ENCODE measurements at places on chromosomes 16 and 17.

DNA sequence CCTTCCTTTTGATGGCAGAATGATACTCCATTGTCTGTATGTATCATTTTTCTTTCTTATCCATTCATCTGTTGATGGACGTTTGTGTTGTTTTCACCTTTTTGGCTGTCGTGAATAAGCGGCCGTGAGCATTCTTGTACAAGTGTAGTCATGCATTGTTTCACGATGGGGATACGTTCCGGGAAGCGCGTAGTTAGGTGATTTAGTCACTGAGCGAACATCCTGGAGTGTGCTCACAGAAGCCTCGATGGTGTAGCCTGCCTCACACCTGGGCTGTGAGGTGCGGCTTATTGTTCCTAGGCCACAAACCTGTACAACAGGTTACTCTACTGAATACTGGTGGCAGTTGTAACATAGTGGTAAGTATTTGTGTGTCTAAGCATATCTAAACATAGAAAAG, 136.5 kb downstream of the CMIP start:
- no peak for DNase-seq

DNA sequence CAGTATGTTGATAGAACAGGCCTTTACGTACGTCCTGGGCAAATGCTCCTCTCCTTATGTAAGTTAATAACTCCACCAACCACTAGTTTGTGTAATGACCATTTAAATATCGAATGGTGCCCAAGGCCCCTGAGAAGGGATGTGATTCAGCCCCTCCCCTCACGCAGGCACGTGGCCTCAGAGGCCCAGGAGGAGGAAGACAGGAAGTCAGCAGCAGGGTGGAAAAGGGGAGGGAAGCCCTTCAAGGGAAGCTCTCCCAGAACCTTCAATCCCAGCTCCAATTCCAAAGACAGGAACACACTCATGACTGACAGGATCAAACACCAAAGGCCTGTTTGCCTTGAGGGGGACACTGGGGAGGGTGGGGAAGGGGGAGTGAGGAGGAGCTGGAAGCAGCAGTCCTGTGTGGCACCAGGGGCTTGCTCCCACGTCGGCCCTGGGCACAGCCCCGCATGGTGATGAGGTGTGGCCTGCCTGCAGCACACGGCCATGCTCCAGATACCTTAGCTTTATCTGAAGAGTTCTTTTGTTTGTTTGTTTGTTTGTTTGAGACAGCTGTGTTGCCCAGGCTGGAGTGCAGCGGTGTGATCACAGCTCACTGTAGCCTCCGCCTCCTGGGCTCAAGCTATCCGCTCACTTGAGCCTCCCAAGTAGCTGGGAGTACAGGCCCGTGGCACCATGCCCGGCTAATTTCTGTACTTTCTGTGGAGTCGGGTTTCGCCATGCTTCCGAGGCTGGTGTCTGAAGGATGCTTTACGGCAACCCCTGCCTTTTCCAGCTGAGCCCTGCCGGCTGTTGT, 105.0 kb downstream of the ZNF778 start:
- DNase-seq, result no peak

DNA sequence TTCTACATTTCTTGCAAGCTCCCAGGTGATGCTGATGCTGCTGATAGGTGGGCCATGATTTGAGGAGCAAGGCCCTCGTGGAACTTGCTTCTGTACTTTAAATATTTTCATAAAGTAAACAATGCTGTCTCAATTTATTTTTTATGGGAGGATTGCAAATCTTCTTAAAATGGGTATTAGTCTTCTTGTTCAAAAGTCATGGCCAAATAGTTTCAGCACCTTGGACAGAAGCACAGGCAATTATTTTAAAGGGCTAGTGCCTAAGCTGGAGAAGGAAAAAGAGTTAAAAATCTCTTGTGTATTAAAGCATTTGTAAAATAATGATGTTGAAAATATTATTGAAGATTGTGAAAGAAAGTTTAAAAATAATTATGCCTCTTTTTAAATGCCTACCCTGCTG, 50.5 kb downstream of the GPR139 start:
- no peak for DNase-seq

GRCh38 chr16:86653285-86654006, 75.1 kb downstream of the FOXL1 start:
- no peak for DNase-seq

GRCh38 chr16:27267037-27267677, 1.4 kb downstream of the NSMCE1 start:
- no peak for DNase-seq

DNA sequence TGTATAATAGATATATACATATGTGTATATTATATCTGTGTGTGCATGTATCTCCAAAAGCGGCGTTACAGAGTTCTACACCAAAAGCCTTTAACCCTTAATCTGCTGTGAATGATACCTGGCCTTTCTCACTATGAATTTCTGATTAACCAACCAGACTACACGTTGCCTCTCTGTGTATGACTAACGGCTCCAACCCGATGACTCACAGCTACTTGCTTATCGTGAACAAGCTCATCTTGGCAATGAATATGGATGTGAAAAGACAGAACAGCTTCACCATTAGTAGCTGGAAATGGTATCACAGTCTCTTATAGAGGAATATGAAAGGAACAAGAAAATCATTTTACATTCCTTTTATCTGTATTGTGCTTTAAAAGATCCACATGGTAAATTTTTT, 23.8 kb upstream of the ARHGAP44 start:
- DNase-seq, result no peak

- DNase-seq, result no peak
These were observed 52.0 kb downstream of the MAP2K6 start for GRCh38 chr17:69466451-69466850.

- no peak for DNase-seq
These were observed 412 bp downstream of the FKBP10 start for GRCh38 chr17:41813152-41813680.

DNA sequence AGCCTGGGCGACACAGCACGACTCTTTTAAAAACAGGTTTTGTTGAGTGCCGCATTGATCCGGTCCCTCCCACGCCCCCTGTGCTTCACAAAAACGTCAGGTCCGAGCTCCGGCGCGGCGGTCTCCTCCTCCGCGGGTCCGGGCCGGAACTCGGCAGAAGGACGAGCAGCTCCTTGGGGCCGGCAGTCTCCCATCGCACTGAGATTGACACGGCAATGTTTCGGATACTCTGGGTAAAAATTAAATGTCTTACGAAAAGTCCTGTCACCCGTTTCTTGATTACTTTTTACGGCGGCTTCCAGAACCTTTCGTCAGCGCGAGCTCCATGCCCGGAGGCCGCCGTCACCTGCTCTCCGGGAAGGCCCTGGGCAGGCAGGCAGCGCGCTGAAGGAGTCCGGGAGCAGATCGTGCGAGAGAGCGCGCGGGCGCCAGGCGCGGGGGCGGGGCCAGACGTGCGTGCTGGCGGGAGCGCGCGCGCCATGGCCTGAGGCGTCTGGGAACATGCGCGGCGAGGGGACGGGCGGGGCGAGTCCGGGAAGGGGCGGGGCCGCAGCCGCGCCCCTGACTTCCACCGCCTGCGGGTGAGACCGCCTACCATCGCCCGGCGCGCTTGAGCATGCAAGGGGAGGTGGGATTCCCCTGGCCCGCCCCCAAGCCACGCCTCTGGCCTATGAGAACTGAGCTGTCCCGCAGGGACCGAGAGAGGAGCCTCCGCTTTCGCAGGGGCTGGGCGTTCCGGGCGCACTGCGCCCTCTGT, 11.7 kb upstream of the SRL start:
- peak; percentile 100 for DNase-seq

GRCh38 chr17:4082136-4082924, 60.5 kb downstream of the ZZEF1 start:
- no peak for DNase-seq

DNA sequence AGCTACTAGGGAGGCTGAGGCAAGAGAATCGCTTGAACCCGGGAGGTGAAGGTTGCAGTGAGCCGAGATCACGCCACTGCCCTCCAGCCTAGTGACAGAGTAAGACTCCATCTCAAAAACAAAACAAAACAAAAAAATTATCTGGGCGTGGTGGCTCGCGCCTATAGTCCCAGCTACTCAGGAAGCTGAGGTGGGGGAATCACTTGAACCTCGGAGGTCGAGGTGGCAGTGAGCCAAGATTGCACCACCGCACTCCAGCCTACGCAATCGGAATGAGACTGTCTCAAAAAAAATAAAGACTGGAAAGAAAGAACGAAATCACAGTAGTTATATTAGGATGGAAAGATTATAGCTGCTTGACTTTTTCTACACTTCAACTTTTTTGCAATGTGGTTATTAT, 18.9 kb downstream of the COG1 start:
- DNase-seq, result peak; percentile 78

GRCh38 chr16:85524630-85525419, 88.3 kb upstream of the GSE1 start:
- DNase-seq, result peak; percentile 16

DNA sequence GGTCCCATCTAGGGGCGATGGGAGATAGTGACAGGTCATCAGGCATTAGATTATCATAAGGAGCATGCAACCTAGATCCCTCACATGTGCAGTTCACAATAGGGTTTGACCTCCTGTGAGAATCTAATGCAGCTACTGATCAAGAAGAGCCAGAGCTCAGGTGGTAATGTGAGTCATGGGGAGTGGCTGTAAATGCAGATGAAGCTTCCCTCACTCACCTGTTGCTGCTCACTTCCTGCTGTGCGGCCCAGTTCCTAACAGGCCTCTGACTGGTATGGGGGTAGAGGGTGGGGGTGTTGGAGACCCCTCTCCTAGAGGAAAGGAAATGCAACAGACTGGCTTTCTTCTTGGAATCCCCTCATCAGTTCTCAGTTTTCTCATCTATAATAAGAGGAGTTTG, 131.4 kb downstream of the CA10 start:
- DNase-seq, result no peak

GRCh38 chr16:68179855-68180254, 56.1 kb downstream of the ESRP2 start:
- no peak for DNase-seq

DNA sequence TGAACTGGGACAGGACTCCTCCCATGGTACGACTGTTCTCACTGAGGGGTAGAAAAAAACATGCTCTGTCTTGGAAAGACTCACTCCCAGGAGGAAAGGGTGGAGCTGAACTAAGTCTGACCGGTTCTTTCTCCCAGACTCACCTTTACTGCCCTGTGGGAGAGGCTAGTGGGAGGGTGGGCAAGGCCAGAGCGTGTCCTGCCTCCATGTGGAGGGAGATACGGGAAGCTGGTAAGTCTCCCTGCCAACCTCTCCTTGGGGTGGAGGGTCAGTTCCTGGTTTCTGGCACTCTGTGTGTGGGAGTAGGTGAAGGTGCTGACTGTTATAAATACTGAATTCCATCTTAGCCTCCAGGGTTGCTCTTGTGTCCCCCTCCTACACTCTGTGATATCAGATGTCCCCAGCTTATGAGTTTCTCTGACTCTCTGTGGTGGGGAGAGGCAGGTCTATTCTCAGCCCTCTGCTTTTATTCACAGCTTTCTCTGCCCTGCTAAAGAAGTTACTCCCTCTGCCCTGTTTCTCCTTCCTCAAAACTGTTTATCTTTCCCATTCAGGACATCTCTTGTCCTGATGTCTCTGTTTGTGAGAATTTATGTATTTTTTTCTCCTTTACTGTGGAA, 26.9 kb upstream of the FAM20A start:
- no peak for DNase-seq

DNA sequence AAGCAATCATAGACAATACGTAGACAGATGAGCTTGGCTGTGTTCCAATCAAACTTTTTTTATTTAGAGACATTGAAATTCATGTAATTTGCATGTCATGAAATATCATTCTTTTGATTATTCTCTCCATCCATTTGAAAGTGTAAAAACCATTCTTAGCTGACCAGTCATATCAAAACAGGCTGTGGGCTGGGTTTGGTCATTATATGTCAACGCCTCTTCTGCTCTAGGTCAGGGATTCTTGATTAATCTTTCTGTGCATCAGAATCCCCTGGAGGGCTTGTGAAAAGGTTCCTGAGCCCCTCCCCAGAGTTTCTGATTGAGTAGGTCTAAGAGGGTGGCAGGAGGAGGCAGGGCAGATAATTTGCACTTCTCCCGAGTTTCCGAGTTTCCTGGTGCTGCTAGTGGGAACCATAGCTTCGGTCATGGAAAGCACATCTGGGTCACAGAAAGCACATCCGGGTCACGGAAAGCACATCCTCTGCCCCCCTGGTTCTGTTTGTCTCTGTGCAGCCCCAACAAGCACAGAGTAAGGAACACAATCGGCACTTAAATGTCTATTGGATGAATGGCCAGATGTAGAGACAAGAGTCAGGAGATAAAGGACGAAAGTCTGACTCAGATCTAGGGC, 16.4 kb downstream of the PIMREG start:
- DNase-seq, result no peak

- peak; percentile 63 for DNase-seq
These were observed 22.5 kb downstream of the DNAI2 start for GRCh38 chr17:74296548-74296936.

DNA sequence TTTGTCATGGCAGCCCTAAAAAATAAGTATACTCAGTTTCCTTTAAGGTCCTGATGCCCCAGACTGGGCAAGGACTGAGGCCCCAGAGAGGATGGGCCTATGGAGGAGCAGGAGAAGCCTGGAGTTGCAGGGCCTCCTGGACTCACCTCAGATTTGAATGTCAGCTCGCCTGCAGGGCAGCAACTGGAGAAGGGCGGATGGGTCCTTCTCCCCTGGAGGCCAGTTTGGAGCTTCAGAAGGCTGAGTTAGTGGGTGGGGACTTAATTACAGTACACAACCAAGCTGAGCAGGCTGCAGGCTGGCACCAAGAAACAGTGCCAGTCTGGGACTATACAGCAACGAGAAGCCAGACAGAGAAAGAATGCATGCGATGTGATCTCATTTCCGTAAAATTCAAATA, 6.2 kb downstream of the PIRT start:
- no peak for DNase-seq

GRCh38 chr16:71610936-71611871, 14.8 kb upstream of the MARVELD3 start:
- peak; percentile 74 for DNase-seq

DNA sequence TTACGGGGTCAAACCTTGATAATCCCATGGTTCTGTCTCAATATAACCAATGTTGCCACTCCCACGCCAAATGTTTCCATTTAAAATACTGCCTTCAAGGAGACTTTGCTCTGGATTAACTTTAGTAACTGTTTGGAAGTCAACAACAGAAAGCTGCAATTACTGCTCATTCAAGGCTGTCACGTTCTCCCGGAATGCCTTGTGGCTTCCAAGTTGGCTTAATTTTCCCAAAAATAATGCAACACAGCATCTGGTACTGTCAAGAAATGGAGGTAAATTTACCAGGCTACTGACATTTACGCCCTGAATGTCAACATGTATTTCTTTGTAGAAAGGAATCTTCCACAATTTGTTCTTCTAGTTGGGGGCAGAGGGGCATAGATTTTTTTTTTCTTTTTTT, 38.2 kb downstream of the GPRC5B start:
- DNase-seq, result no peak

DNA sequence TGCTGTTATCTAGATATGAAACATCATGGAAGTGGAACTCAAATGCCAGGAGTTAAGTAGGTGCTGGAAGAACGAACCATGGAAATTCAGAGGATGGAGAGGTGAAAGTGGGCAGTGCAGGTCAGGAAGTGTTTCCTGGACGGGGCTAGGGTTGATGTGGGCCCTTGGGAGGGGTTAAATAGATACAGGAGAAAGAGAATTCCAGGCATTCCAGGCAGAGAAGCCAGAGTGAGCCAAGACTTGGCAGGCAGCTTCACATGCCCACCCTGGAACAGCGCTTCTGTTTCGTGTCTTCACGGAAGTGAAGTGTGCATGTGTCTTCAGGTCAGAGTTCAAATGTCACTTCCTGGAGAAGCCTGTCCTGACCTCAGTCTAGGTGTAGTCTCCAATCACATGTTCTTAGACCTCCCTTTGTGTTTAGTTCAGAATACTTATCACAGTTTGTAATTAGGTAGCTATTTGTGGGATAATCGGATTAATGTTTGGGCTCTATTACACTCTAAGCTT, 41.3 kb downstream of the GP2 start:
- DNase-seq, result no peak

GRCh38 chr17:81401723-81402529, 6.7 kb downstream of the BAHCC1 start:
- no peak for DNase-seq

- DNase-seq, result no peak
These were observed 6.2 kb downstream of the SLC47A1 start for GRCh38 chr17:19539841-19540311.
